ENCODE measurements at places on chromosomes 13 and 19. TPM values are rescaled to one million over a fixed set of nuclear protein-coding genes. Genes with fewer than 3 reads are reported as not detected.

CATSPERD gene
- polyA plus RNA-seq, result not detected

UHRF1 gene
- polyA plus RNA-seq, result 0.57 TPM

NAXD gene
- polyA plus RNA-seq, result 40.2 TPM

PSPN gene
- 0.94 TPM for polyA plus RNA-seq

SLITRK1 gene
- polyA plus RNA-seq, result 0.06 TPM

QPCTL gene
- polyA plus RNA-seq, result 7.0 TPM

PPM1N gene
- 5.3 TPM for polyA plus RNA-seq

FCHO1 gene
- 1.7 TPM for polyA plus RNA-seq

KCNN4 gene
- polyA plus RNA-seq, result 14.3 TPM

F7 gene
- 0.30 TPM for polyA plus RNA-seq

ATXN8OS gene
- polyA plus RNA-seq, result not detected

GFY gene
- polyA plus RNA-seq, result not detected

DACH1 gene
- 2.8 TPM for polyA plus RNA-seq

ZNF558 gene
- polyA plus RNA-seq, result 24.9 TPM

WIZ gene
- 42.5 TPM for polyA plus RNA-seq

SGCG gene
- polyA plus RNA-seq, result 1.5 TPM

PRTN3 gene
- polyA plus RNA-seq, result 0.08 TPM

TEX29 gene
- 0.32 TPM for polyA plus RNA-seq

NLRP7 gene
- polyA plus RNA-seq, result not detected

ZNF728 gene
- 0.62 TPM for polyA plus RNA-seq

ARHGAP45 gene
- polyA plus RNA-seq, result 12.0 TPM

PSG5 gene
- polyA plus RNA-seq, result not detected

TUBB4A gene
- 2.6 TPM for polyA plus RNA-seq

CBY2 gene
- polyA plus RNA-seq, result not detected

IGFLR1 gene
- polyA plus RNA-seq, result 21.2 TPM

JOSD2 gene
- 73.6 TPM for polyA plus RNA-seq

KIRREL2 gene
- not detected for polyA plus RNA-seq

ZNF136 gene
- 7.4 TPM for polyA plus RNA-seq

GPC6 gene
- polyA plus RNA-seq, result 8.8 TPM

GPR4 gene
- polyA plus RNA-seq, result 3.7 TPM

CPB2 gene
- polyA plus RNA-seq, result 0.24 TPM

ZNF235 gene
- polyA plus RNA-seq, result 3.2 TPM

NAPSA gene
- 0.77 TPM for polyA plus RNA-seq

GRIK5 gene
- 8.6 TPM for polyA plus RNA-seq

B9D2 gene
- polyA plus RNA-seq, result 10.0 TPM

TJP3 gene
- polyA plus RNA-seq, result 2.8 TPM

IGSF23 gene
- polyA plus RNA-seq, result not detected

ONECUT3 gene
- polyA plus RNA-seq, result not detected

IRGC gene
- not detected for polyA plus RNA-seq

RNASEH2A gene
- 12.8 TPM for polyA plus RNA-seq

SYNE4 gene
- polyA plus RNA-seq, result 1.3 TPM

KIR2DL3 gene
- polyA plus RNA-seq, result not detected

SYCN gene
- not detected for polyA plus RNA-seq

USHBP1 gene
- polyA plus RNA-seq, result 6.6 TPM

LIG4 gene
- polyA plus RNA-seq, result 6.5 TPM

TNNI3 gene
- polyA plus RNA-seq, result not detected

ACER1 gene
- polyA plus RNA-seq, result 0.11 TPM

APC2 gene
- 0.66 TPM for polyA plus RNA-seq

GGN gene
- polyA plus RNA-seq, result 0.58 TPM

MIDN gene
- 64.3 TPM for polyA plus RNA-seq

COL4A1 gene
- polyA plus RNA-seq, result 334 TPM

F2RL3 gene
- polyA plus RNA-seq, result 5.4 TPM

RDH8 gene
- not detected for polyA plus RNA-seq

ZNF486 gene
- polyA plus RNA-seq, result 5.1 TPM

PRR19 gene
- 1.0 TPM for polyA plus RNA-seq

NFIX gene
- polyA plus RNA-seq, result 88.6 TPM

SMIM24 gene
- polyA plus RNA-seq, result not detected

KIR2DL1 gene
- 0.06 TPM for polyA plus RNA-seq

PET100 gene
- polyA plus RNA-seq, result 61.8 TPM

Data from urinary bladder (tissue), 4 donors.